Cardiac ventricle fibroblast (primary cell): ENCODE measurements at places on chromosomes 2 and 18. TPM values are rescaled to one million over a fixed set of nuclear protein-coding genes. Genes with fewer than 3 reads are reported as not detected.

The LRATD1 gene
- total RNA-seq = 0.59 TPM in 1 of 2 replicates, not detected in the other

The AGXT gene
- total RNA-seq = not detected in 2 replicates

The SPP2 gene
- not detected in 2 replicates for total RNA-seq

The CEBPZ gene
- 17.8 and 26.0 TPM in 2 replicates for total RNA-seq

The SPHKAP gene
- total RNA-seq = 0.05 TPM in 1 of 2 replicates, not detected in the other

The DYSF gene
- total RNA-seq = 7.0 and 7.6 TPM in 2 replicates
